ENCODE measurements at places on chromosomes 2 and 18. TPM values are rescaled to one million over a fixed set of nuclear protein-coding genes. Genes with fewer than 3 reads are reported as not detected.

- DNase-seq: no peak
These were observed 64.9 kb downstream of the HS1BP3 start for GRCh38 chr2:20585710-20586594.

DNA sequence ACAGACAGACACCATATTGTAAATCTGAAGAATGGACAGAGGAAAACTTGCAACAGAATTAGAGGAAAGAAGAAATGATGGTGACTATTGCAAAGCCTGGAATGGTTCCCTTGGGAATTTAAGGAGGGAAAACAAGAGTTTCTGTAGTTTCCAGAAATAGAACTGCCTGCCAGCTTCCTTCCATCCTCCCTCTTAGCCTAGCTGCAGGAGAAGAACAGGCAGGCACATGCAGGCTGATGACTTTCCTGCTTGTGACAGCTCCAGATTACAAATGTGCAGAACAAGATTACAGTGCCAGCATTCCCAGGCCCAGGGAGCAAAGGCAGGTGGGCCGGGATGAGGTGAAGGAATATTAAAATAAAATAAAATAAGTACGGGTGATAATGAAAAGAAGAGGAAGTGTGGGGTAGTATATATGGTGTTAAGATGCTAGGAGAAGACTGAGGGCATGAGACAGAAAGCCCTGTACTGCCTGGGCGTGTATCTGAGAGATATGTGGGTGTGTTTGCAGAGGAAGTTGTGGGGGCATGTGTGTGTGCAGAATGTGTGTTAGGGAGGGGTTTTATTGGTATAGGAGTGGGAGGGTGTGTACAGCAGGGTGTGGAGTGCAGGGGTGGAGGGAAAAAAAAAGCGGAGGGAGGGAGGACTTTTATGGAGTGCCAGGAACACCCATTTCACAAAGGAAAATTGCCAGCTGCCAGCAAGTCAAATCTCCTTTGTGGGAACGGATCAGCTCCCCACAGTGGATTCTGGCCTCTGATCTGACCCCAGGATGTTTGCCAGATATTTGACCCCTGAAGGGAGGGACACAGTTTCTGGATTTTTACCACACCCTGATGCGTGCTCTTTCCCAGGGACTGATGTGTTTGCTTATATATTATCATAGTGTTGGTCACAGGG, 43.9 kb upstream of the NEMP2 start:
- DNase-seq: peak; percentile 50

GRCh38 chr2:23498943-23499342, 114.0 kb downstream of the KLHL29 start:
- no peak for DNase-seq

GRCh38 chr2:83221258-83221657, 1237.8 kb downstream of the SUCLG1 start:
- no peak for DNase-seq

DNA sequence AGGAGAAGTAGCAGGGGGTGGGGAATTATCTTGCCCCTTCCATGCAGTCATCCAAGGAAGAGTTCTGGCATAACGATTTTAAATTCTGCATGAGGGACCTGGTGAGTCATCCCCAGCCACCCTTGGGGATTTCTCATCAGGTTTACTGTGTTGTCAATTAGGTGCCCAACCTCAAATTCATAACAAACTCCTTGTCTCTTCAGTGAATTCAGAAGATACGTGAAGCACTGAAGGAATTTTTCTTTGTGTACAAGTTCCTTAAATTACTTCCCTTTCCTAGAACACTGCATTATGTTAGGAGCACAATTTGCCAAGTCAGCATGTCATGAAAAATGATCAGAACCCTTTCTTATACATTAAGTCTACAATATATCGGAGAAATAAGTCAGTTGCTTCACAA, 70.8 kb upstream of the NOSTRIN start:
- DNase-seq: no peak

DNA sequence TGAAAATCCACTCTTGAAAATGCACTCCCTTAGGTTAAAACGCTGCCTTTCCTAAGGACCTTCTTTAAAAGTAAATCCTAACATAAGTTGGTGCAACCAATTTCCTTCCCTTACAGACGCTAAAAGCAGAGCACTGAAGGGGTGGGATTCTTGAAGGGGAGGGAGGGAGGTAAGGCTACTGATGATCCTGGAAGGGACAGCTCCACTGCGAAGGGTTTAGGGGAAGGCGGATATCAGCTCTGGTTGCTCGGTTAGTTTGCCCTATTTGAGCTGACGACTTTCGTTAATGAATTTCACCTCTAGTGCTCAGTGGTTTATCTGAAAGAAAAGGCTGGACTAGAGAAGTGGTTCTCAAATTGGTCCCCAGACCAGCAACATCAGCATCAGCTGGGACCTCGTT, 49.7 kb upstream of the SIGLEC15 start:
- no peak for DNase-seq

DNA sequence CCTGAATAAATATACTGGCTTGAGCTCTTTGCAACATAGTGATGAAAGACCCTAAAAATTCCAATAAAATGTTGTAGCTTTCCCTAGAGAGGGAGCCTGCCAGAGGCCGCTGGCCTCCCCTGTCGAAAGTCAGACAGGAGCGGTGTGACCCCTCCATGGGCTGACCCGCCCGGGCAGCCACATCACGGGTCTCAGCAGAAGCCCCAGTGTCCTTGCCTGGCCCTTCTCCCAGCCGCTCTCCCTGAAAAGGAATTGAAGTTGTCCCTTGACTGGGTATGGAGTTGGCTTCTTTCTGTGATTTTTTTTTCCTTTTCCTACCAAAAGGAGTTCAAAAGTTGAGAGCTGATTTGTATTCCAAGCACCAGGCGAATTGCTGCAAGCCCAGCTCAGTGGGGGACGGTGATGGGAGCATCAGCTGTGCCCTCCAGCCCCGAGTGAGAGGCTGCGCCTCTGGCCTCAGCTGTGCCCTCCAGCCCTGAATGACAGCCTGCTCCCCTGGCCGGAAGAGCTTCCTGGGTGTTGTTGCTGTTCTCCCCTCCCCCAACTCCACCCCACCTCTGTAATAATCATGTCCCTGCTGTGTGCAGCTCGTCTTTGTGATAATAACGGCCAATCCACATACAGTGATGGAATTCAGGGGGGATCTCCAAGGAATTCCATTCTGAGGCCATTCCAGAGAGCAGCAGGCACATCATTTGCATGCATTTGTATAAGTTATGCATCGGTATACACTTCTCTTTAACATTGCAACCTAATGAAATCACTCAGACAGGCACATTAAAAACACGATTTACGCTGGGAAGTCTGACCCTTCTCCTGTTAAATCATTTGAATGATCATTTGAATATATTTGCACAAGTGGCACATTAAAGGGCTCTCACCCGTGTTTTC, 501.0 kb downstream of the EIPR1 start:
- no peak for DNase-seq

SNRPD1 gene
- 149 TPM for polyA plus RNA-seq

OSBPL1A gene
- polyA plus RNA-seq: 58.7 TPM
